Daoy (cell line): ENCODE measurements at places on chromosomes 7 and 10. TPM values are rescaled to one million over a fixed set of nuclear protein-coding genes. Genes with fewer than 3 reads are reported as not detected.

- peak; percentile 90 for DNase-seq
These were observed 112.5 kb upstream of the RHEB start for GRCh38 chr7:151631953-151632749.

DNA sequence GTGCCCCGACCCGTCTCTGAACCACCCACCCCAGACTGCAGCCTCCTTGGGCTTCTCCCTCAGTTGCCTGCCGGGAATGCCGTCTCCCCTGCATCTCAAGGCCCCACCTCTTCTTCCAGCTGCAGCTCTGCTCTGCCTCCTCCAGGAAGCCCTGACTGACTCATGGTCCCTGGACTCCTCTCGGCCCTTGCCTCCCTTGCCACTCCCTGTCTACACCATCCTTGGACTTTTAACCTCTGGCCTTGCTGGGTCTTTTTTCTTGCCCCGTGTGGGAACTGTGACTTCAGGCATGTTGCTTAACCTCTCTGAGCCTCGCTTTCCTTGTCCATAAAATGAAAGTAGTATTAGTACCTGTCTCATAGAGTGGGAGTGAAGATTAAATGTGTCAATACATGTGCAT lies 56.3 kb downstream of the C10orf105 start:
- DNase-seq, result peak; percentile 13

DNA sequence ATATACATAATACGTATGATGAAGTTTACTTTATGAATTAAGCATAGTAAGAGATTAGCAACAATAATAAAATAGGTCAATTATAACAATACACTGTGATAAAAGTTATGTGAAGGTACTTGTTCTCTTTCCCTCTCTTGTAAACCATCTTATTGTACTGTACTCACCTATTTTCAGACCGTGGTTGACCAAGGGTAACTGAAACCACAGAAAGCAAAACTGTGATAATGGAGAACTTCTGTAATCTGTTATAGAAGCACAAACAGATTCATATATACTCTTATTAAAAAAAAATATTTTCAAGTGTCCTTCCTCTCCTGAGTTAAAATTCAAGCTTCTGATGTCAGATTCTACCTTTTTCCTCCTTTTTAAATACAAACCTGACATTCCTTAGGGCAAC lies 1247.8 kb upstream of the SORCS1 start:
- no peak for DNase-seq

DNA sequence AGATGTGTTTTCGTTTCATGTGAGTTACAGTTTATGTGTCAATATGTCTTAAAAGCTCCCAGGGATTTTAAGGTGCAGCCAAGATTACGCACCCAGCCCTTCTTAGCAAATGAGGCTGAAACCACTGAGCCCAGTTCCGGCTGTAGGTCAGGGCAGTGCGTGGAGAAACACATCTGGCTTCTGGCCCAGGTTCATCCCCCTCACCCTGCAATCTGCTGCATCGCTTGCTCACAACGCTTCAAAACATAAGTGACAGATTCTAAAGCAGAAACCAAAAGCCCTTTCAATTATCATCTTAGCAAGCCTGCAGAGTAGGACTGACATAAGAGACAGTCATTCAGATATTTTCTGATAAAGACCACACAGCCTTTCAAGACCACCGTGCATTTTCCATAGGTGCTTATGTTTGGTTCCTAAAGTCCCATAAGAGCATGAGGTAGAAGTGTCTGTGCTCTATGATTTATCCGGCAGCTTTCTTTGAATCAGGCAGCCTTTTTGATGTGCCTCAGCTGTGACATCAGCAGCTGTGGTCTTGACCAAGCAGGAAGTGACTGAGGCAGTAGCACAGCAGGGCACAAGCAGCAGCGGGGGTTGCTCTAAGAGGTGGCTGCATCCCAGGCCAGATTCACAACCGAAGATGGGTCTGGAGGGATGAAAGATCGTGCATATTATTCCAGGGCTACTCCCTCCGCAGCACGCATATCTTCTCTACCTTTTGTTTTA lies 72.1 kb upstream of the LYZL2 start:
- DNase-seq, result peak; percentile 70

GRCh38 chr7:6460990-6461584 lies 13.3 kb upstream of the DAGLB start:
- DNase-seq, result no peak

DNA sequence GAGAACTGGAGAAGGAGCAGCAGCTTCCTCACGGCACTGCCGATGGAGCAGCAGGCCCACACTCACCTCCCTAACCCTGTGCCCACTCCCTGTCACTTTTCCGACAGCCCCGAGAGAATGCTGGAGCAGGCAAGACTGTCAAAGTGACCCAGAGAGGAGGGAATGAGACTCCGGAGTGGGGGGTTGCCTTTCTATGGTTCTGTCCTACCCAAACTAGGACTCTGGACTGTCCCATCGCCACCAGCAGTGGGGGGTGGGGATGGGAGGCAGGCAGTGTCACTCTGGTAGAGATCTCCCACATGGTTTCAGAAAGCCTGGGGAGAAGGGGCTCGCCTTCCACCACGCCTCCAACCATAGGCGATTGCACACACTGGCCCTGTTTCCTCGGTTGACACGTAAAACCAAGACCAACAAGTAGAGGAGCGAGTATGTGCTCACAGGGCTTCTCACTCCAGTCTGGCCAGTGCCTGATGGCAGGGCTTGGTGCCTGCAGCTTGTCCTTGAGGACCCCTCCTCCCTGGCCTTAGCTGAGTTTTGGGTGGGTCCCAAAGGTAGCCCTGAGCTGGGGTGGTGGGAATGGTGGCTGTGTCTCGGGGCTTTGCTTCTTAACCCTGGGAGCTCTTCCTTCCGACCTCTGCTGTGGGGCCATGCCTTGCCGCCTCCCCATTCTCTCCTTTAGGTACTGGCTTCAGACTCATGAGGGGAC lies 148.5 kb downstream of the PTPN20 start:
- DNase-seq, result no peak

GRCh38 chr7:81725003-81725811 lies 44.6 kb downstream of the HGF start:
- DNase-seq, result no peak

Gene LMBR1
- 45.0 and 62.6 TPM in 2 replicates for total RNA-seq

Gene AASS
- 39.8 and 44.1 TPM in 2 replicates for total RNA-seq

Gene PYROXD2
- 0.69 and 1.0 TPM in 2 replicates for total RNA-seq

Gene FAM20C
- total RNA-seq, result 48.8 and 48.9 TPM in 2 replicates
